ENCODE measurements at places on chromosomes 5 and 9.

- no peak for DNase-seq
These were observed 350.4 kb downstream of the OSTF1 start for GRCh38 chr9:75438716-75439115.

GRCh38 chr5:50740832-50741231 lies 74.4 kb downstream of the PARP8 start:
- no peak for DNase-seq

DNA sequence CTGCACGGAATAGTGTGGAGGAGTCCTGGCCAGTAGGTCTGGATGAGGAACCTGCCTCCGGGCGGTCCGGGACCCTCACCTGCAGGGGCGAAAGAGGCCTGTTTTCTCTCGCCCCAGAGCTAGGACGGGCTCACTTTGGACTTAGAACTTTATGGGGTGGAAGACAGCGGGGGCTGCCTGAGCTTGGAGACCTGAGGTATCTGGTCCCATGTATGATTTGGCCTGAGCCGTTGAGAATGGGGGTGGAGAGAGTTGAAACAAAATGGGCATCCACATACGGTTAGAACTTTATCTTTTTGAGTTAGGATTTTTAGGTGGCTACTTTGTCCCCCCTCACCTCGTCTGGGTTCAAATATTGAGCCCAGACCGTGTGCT lies 681 bp upstream of the ETF1 start:
- DNase-seq = no peak

DNA sequence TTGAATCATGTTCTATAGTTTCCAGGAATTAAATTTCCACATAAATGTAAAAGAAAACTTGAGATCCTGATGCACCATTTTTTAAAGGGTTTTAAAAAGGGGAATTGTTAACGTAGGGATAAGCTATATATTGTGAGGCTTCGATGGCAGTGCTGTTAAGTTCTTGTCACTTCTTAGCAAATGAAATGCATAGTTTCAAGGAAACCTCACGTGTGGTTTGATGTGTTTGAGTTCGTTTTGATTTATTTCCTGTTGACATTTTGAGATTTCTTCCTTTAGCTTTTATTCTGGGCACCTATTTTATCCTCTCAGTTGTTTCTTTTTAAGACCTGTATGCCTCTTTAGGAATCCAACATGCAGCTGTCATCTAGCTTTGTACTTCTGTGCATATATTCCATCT lies 301.0 kb downstream of the DOCK8 start:
- DNase-seq = no peak

DNA sequence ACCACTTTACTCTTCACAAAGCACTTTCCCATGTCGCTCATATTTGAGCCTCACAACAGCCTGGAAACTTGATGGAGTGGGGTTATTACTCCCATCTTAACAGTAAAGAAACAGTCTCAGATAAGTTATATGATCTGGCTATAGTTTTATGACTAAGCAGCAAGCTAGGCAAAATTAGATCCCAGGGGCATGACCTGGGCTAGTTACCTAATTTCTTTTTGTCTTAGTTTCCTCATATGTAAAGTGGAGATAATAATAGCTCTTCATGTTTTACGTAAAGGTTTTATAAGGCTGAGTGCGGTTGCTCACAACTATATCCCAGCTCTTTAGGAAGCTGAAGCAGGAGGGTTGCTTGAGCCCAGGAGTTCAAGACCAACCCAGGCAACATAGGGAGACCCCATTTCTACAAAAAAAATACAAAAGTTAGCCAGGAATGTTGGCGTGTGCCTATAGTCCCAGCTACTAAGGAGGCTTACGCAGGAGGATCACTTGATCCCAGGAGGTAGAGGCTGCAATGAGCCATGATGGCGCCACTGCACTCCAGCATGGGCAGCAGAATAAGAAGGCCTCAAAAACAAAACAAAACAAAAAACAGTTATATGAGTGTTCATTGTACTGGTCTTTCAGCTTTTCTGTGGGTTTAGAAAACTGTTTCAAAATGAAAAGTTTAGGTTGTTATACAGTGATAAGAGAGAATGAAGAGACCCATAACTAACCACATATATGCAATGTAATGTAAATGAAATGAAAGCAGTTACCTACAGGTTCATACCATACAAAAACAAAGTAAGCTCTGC lies 6.5 kb upstream of the PLIN2 start:
- no peak for DNase-seq

DNA sequence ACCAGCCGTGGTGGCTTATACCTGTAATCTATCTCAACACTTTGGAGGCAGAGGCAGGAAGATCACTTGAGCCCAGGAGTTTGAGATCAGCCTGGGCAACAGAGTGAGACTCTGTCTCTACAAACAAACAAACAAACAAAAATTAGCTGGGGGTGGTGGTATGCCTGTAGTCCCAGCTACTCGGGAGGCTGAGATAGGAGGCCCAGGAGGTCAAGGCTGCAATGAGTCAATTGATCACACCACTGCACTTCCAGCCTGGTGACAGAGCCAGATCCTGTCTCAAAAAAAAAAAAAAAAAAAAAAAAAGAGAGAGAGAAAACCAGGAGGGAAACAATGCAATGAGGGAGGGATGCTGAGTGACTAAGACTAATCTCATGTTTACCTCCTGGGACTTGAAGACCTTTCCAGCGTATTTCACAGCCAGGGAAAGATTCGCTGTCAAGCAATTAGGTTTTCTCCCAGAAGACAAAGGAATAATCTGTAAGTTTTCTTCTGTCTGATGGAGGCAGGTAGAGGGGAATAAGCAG lies 51.1 kb upstream of the MIER3 start:
- DNase-seq = no peak

All from NCI-H774 (cell line).